CD4-positive, alpha-beta T cell treated with Interleukin-4 for 1 hour (primary cell): ENCODE measurements at places on chromosomes 3 and 15.

DNA sequence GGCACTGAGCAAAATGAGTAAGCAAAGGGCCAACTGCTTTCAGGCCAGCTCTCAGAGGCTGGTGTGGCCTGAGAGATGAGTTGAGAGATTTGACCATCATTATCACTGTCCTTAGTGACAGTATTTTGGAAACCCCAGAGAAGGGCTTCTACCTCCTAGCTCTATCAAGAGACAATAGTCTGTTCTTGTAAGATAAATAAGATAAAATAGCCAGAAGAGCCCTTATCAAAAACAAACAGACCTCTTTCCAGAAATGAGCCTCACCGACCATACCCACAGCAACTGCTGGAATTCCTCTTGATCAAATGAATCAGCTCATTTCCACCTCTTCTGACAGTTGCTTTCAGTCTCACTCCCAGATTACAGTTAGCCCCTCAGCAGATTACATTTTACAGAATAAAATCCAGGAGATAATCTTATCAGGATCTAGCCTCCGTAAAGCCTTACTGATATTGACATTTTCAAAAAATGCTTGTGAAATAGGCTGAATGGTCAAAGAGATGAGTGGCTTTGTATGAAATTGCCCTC lies 4.5 kb downstream of the HDC start:
- no peak for DNase-seq

GRCh38 chr3:170499562-170500156 lies 81.0 kb downstream of the CLDN11 start:
- DNase-seq, result no peak

DNA sequence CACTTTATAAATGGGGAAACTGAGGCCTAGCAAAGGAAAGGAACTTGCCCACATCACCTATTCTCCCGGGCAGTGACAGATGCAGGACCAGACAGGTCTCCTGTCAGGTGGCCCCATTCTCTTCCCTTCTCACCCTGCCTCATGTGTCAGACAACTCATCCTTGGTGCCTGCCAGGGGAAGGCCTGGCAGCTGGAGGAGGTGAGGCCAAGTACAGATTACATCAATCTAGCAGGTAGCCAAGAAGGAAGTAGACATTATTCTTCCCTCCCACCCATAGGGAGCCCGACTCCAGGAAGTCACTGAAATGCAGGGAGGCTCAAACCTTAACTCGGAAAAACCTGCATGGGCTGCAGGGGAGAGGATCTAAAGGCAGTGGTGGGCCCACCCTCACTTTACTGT lies 39.6 kb downstream of the DAPK2 start:
- no peak for DNase-seq

DNA sequence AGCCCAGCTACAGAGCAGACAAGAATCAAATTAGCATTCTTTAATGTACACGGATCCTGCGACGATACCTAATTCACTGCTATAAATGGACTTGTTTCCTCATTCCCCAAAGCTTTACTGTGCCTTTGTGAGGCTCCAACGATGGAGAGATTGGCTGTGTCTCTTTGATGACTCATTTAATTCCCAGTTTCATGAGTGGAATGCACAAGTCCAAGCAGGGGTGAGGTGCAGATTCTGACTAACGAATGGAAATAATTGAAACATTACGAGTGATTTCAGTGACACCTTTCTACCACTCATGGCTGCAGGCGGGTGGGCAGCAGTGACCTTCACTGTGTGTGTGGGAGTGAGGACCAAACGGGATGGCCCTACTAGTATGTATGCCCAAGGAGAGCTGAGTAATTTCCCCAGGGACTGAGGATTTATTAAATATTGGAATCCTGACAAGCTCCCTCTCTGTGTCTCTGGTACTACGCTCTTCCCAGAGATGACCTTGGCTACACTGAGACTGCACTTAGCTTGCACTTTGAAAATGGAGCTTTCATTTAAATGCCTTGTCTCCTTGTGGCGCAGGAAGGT lies 156.7 kb downstream of the CACNA2D3 start:
- no peak for DNase-seq
